ENCODE measurements at places on chromosomes 5 and 9.

DNA sequence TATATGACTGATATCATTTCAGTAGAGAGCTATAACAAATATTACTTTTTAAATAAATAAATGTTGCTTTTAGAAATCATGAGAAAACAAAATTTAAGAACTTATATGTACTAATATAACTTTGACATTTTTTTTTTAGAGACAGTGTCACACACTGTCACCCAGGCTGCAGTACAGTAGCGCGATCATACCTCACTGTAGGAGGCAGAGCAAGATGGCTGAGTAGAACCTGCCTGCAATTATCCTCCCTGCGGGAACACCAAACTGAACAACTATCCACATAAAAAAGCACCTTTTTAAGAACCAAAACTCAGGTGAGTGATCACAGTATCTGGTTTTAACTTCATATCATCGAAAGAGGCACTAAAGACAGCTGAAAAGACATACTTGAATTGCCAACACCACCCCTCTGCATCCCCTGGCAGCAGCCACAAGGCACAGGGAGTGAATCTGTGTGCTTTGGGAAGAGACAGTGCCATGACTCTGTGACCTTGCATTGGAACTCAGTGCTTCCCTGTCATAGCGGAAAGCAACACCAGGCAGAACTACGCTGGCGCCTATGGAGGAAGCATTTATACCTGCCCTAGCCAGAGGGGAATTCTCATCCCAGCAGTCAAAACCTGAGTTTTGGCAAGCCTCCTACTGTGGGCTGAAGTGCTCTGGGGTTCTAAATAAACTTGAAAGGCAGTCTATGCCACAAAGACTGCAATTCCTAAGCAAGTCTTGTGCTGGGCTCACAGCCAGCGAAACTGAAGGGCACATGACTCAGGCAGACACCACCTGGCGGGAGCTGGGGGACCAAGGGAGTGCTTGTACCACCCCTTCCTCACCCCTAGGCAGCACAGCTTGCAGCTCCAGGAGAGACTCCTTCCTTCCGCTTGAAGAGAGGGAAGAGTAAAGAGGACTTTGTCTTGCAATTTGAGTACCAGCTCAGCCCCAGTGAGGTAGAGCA, 142.7 kb downstream of the FBXL17 start:
- DNase-seq, result no peak

DNA sequence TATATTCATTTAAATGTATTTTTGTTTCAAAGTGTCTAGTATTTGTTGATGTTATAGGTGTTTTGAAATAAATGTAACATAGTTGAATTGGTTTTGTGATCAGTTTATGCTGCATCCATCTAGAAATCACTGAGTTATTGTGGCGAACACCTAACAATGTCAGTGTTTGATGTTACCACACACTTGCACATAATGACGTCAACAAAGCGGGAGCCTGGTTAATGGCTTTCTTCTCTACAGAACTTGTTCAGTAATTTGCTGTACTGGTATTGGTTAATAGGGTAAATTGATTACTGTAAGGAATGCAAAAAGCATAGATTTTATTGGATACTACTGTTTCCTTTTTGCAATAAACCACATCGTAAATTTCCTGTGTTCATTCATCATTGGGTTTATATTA, 133.0 kb downstream of the ATG10 start:
- no peak for DNase-seq

- peak; percentile 62 for DNase-seq
These were observed 118.4 kb upstream of the PRSS3 start for GRCh38 chr9:33676746-33677505.

- DNase-seq, result no peak
These were observed 61.4 kb downstream of the PSMB7 start for GRCh38 chr9:124353811-124354274.

DNA sequence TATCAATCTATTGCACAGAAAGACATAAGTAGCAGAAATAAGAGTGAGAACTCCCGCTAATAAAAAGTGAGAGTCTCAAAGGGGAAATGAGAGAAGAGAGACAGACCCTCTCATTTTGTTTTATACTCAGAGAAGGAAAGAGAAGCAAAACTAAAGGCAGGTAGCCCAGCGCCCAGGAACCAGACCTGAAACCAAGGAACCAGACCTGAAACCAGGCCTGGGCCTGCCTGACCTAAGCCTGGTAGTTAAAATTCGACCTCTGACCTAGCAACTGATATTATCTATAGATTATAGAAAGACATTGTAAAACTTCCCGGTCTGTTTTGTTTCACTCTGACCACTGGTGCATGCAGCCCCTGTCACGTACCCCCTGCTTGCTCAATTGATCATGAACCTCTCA, 134.5 kb upstream of the SEMA6A start:
- DNase-seq, result no peak
